ENCODE measurements at places on chromosomes 3 and 15.

GRCh38 chr3:145116769-145117168 is 1044.2 kb downstream of the PLOD2 start:
- DNase-seq, result no peak

DNA sequence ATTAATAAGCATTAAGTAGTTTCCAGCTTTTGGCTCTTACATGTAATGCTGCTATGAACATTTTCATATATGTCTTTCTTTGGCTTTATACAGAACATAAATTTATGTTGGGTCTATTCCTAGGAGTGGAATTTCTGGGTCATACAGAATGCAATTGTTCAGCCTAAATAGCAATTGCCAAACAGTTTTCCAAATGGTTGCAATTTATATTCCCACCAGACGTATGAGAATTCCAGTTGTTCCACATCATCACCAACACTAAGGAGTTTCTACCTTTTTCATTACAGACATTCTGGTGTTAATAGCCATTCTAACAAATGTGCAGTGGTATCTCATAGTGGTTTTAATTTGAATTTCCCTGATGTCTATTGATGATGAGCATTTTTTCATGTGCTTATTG is 160.1 kb upstream of the TMC3 start:
- no peak for DNase-seq

GRCh38 chr3:15499536-15499935 is 22.0 kb downstream of the COLQ start:
- DNase-seq, result no peak

GRCh38 chr3:14505001-14505802 is 34.9 kb downstream of the GRIP2 start:
- DNase-seq, result no peak

- no peak for DNase-seq
These were observed 223.0 kb upstream of the LRRFIP2 start for GRCh38 chr3:37397396-37397795.

Data from stimulated activated CD8-positive, alpha-beta memory T cell treated with anti-CD3 and anti-CD28 coated beads, Interleukin-7, amount 100 ng/mL, for 1 hour (primary cell).